ENCODE measurements at places on chromosomes 16 and 17. TPM values are rescaled to one million over a fixed set of nuclear protein-coding genes. Genes with fewer than 3 reads are reported as not detected.

GRCh38 chr17:82655038-82655479 is 6.8 kb upstream of the WDR45B start:
- no peak for DNase-seq

KRT25 gene
- not detected for total RNA-seq

DNA sequence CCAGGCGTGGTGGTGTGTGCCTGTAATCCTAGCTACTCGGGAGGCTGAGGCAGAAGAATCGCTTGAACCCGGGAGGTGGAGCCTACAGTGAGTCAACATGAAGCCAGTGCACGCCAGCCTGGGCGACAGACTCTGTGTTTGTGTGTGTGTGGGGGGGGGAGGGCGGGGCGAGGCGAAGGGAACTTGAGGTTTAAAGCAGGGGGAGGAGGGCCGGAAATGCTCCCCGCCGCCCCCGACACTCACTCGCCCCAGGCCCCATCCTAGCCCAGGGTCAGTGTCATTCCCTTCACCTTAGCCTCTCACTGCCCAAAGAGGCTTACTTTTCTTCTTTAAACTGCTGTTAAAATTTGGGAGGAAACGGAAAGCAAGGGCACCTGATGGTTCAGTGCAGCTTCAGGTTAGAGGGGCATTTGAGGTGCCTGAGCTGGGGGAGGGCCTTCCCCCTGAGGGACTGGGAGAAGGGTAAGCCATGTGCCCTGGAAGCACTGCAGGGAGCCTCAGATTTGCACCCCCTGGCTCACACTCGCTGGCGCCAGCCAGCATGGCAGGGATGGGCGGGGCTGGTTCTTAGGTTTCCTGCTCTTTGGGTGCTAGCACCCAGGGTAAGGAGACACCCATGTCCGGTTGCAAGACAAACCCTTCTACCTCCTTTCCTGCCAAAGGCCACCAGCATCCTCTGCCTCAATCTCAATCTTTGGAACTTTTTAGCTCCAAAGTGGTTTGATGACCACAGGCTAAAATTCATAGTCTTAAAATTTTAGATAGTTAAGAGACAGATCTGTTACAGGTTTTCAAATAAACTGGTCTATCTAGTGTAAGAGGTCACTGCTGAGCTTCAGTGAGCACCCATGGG is 2.2 kb upstream of the LIMD2 start:
- DNase-seq = no peak

DNA sequence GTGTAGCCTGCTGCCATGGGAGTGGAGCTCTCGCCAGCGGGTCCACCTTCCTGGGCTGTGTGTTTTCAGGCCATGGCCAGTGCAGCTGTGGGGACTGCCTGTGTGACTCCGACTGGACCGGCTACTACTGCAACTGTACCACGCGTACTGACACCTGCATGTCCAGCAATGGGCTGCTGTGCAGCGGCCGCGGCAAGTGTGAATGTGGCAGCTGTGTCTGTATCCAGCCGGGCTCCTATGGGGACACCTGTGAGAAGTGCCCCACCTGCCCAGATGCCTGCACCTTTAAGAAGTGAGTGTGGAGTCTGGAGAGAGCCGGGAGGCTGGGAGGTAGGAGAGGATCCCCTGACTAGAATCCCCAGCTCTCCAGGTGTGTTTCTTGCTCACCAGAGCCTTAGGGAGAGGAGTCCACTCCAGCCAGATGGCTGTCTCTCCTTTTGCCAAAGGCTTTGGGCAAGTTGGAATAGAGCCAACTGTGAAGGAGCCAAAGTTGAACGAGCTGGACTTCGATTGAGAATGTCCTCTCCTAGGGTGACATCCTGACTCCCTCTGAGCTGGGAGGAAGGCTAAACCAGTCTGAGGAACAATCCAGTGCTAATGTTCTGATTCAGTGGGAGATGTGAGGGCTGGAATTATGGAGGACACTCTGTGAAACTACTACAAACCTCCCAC is 24.4 kb upstream of the EFCAB13 start:
- DNase-seq = no peak

TBC1D3H gene
- not detected for total RNA-seq

GRCh38 chr17:47816947-47817346 is 4.6 kb downstream of the OSBPL7 start:
- DNase-seq = no peak

- DNase-seq = no peak
Observed at GRCh38 chr17:51703361-51704341, 443.3 kb downstream of the UTP18 start.

DOC2A gene
- not detected for total RNA-seq

LGALS3BP gene
- 298 TPM for total RNA-seq

GRCh38 chr16:58011652-58012051 is 10.4 kb downstream of the USB1 start:
- DNase-seq = no peak

DNA sequence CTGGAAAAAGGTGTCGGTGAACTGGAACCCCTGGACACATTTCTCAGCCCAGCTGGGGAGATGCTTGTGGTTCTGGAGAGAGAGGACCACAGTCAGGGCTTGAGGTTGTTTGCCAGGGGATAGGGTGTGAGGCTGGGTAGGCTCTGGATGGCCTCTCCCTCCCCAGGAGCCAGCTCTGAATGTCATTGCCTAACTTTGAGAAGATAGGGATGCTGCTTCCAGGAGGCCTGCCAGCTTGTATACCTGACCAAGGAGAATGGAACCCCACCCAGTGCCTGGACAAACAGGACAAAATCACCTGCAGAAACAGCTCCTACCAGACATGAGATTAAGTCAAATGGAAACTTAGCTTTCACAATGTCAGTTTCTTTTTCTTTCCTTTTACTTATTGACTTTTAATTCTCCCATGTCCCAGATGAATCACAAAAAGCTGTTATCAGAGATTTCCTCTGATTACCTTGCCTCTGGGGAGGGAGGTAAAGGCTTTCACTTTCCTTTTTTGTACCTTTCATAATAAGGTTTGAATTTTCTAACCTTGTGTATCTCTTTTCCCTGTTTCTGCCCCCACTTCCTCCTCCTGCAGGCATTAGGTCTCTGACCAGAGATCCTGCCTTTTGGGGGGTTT is 29.8 kb upstream of the PLLP start:
- no peak for DNase-seq

DNA sequence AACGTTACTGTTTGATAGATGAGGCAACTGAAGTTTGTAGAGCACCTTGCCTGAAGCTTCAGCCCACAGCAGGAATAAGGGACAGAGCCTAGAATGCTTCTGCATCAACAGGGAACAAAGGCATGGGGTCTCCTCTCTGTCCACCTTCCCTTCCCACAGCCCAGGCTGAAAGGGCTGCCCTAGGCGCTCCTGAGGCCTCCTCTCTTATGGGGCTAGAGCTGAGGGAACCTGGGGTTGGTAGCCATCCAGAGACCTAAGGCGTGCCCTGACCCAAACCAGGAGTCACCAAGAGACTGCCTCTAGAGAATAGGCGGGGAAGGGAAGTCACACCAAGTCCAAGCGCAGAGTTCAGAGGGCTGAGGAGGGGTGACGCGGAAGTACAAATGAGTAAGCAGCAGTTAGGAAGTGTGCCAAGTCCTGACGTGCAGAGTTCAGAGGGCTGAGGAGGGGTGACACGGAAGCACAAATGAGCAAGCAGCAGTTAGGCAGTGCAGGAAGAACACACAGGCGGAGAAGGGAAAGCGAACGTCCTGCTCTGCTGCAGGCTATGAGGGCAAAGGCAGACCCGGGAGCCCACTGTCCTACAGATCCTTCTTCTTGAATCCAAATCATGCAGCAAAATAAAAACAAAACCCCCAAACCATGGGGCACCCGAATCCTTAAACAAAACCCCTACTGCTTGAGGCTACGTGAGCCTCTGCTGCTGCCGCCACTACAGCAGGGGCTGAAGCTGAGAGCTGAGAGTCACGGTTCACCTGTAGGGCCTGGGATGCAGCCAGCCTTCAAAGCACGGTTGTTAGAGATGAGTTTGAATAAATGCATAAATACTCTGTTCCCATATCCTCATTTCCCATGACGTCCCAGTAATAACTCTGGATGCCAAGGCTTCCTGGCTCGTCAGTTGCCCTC is 2.7 kb upstream of the SPG7 start:
- peak; percentile 74 for DNase-seq

SLC52A1 gene
- 1.4 TPM for total RNA-seq

- no peak for DNase-seq
Observed at GRCh38 chr16:4548124-4548523, 8.0 kb upstream of the C16orf96 start.

DNA sequence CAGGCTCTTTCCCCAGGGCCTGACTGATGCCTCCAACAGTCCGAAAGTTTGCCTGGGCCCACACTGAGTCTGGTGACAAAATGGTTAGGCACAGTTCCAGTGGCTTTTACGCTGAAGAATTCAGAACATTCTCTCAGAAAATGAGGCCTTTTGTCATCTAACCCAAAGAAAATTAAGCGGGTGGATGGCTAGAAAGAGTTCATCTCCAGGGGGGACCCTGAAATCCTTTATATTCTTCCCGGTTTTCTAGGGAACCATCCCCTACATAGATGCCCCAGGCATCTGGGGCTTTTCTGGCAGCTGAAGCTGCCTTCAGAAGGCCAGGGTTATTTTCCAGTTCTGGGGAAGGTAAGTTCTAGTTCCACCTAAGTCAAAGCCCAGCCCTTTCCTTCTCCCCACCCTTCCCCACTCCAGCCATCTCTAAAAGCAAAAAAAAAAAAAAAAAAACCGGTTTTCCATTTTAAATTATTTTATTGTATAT is 2.2 kb downstream of the RASD1 start:
- no peak for DNase-seq

- no peak for DNase-seq
Observed at GRCh38 chr17:6166492-6167179, 96.5 kb downstream of the WSCD1 start.

GRCh38 chr16:57297856-57298255 is 13.4 kb upstream of the PLLP start:
- no peak for DNase-seq
